Hematopoietic multipotent progenitor cell treated with erythropoietin and hydrocortisone succinate and interleukin-3 and kit ligand, for 15 days (in vitro differentiated cells): ENCODE measurements at places on chromosomes 6 and 20.
A peak's percentile ranks its signal among the peaks of the same experiment; 100 is the strongest.

DNA sequence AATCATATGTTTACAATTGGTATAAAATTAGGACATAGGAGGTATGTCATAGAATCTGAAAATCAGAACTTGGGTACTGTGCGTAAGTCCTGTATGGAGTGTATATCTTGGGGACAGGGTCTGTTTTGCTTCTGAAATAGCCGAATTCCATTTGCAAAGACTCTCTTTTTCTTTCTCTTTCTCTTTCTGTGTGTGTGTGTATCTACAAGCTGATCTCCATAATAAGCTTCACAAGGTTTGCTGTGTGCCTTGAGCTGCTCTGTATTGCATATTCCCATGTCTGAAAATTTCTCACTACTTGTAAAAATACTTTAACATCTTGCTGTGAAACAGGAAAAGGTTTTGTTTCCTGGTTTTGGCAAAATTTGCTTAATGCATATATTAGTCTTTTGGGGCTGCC is 29.5 kb downstream of the STX11 start:
- no peak for DNase-seq

- DNase-seq: no peak
These were observed 571.4 kb downstream of the PRKN start for GRCh38 chr6:162156146-162156545.

- no peak for DNase-seq
These were observed 192.5 kb downstream of the PTPRK start for GRCh38 chr6:128327890-128328289.

GRCh38 chr6:53956068-53956711 is 155.1 kb upstream of the MLIP start:
- no peak for DNase-seq

DNA sequence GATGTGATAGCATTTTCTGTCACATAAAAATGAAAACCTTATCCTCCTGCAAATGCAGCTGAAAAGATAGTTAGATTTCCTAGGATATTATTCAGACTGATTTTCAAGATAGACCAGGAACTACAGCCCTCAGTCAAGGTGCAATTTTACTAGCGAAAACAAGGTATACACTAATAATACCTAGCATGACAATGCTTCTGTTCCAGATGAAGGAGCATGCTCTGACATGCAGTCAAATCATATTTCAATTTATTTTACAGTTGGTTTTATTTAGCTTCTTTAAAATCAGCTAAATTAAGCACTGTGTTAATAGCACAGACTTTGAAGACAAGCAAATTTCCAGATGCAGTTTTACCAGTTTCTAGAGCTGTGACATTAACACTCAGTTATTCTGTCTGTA is 14.2 kb upstream of the TNFAIP3 start:
- no peak for DNase-seq

DNA sequence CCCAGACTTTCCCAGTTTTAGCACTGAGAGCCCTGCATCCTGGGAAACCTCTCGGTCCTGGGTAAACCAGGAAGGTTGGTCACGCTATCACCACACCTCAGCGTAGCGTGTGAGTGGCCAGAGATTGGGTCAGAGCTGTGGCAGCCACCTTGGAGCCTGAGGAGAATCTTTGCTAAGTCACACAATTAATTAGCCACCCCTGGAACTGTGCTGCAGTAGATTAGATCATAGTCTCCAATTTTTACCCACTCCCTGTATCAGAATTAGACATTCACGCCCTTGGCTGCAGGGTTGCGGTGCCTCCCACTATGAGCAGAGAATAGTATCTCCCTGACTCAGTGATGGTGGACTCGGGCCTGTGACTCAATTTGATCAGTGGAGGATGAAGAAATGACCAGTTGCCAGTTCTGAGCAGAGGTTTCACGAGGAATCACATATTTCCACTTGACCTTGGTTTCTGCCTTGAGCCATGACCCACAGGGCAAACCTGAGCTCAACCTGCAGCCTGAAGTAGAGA is 6.0 kb upstream of the PTGIS start:
- no peak for DNase-seq

DNA sequence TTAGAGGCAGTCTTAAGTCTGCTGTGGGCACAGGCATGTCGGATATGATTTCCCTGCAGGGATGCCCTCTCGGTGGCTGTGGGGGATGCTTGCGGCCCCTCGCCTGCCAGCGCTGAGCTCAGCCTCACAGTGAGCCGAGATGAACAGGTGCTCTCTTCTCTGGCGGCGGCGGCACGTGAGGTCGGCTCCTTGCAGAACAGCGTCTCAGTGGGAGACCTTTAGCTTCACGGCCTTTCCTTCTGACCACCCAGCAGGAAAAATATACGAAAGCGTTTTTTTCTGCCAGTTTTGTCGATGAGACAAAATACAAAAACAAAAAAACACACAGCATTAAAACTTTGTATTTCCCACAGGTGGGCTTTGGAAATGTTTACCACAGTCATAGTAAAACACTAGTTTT is 23.6 kb downstream of the FOXA2 start:
- DNase-seq: no peak

DNA sequence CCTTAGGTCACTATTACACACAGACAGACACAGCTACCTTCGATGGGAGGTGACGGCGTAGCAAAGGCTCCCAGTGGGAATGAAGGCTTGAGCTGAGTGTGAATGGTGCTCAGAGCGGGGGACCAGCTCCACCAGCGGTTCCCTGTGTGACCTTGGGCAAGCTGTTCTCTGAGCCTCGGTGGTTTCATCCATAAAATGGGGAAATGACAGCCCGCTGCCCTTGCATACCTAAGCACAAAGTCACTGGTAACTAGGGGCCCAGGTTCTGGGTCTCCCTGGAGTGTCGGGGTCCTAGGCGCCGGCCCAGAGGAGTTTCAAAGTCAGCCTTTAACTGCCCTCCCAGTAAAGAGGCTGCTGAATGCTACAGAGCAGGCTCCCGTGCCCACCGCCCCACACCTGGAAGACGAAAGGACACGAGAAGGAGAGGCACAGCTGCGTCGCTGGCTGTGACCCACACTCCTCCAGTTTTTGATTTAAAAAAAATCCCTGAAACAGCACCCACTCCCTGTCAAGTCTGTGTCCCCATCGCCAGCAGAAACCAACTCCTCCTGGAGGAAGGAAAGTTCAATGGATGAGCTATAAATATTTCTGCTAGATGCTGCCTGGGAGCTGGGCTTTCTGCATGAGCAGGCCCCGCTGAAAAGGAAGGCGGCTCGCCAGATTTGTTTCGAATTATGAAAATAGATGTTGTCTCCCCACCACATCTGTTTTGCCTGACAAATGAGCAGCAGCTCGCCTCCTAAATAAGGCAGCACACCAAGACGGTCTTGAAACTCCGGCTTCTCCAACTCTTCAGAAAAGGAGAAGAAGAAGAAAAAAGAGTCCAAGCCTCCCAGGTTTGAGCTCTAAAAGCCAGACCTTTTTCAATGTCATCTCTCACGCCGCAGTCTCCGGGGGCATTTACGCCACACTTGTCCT is 27.4 kb downstream of the PMEPA1 start:
- DNase-seq: no peak

- no peak for DNase-seq
These were observed 143.8 kb downstream of the SYCP2 start for GRCh38 chr20:59789686-59790085.

GRCh38 chr20:38131588-38132121 is 33.4 kb downstream of the TGM2 start:
- DNase-seq: no peak

DNA sequence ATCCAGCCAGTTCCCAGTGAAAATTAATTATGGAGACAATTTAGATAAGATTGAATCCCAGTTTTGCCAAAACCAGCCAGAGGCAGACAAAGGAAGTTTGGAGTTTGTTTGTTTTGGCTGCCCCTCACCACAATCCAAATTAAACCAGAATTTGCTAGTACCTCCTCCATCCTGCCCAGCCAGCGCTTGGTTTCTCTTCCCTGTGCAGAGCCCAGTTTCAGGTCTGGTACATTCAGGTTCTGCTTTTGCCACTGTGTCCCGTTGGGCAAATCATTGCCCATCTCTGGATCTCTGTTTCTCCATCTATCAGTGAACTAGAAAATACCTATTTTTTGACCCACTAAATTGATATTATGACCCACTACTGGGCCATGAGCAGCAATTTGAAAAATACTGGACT is 26.4 kb downstream of the FOXP4 start:
- no peak for DNase-seq

GRCh38 chr20:31580706-31581105 is 24.4 kb upstream of the ID1 start:
- DNase-seq: no peak

- DNase-seq: no peak
These were observed 44.5 kb upstream of the RPS6KA2 start for GRCh38 chr6:166671434-166672081.

DNA sequence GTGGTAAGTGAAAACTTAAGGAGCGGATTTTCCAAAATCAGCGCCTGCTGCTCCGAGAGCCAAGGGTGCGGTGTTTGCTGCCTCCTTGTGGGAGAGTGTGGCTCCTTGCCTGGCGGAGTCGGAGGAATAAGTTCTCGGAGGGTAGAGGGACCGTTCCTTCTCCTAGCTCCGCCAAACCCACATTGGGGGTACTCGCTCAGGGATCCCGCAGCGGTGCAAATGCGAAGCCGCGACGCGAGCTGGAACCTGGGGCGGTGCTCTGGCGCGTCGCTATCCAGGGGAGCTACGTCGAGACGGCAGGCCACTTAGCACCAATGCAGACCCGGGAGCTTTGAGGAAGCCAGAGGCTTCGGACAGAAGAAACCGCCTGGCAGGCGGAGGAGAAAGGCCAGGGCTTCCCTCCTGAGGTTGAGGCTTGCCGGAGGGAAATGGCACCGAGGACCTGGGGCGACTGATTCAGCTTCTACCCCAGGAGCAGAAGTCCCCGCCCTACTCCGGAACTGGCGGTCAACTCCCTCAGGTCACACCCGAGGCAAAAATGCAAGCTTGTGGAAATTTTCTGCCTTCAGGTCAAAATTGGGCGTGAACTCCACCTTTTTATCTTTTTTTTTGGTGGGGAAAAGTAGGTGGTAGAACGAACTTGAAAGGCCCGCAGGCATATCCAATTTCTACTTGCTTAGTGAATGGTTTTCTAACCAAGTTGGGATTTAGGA is 5.7 kb upstream of the DDX43 start:
- peak; percentile 35 for DNase-seq

DNA sequence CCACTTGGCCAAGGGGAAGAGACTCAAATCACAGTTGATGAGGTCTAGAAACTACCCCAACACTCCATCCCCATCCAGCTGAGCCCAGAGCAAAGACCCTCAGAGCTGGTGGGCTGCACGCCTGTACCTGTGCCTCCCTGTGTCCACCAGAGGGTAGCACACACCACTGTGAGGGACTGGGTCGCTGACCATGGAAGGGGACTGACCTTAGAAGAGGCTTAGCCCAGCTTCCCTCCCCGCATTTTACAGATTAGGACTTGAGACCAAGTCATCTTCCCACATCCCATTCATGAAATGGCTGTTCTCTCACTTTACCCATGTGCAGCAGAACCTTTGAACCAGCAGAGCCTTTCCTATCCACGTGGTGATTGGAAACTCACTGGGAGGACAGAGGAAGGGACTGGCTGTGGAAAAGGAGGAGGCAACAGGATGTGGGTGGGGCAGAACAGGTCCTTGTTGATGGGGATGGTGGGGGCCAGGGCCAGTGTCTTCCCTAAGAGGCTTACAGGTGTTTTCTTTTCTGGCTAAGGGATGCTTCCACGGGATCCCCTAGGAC is 44.3 kb downstream of the CPXM1 start:
- DNase-seq: no peak

DNA sequence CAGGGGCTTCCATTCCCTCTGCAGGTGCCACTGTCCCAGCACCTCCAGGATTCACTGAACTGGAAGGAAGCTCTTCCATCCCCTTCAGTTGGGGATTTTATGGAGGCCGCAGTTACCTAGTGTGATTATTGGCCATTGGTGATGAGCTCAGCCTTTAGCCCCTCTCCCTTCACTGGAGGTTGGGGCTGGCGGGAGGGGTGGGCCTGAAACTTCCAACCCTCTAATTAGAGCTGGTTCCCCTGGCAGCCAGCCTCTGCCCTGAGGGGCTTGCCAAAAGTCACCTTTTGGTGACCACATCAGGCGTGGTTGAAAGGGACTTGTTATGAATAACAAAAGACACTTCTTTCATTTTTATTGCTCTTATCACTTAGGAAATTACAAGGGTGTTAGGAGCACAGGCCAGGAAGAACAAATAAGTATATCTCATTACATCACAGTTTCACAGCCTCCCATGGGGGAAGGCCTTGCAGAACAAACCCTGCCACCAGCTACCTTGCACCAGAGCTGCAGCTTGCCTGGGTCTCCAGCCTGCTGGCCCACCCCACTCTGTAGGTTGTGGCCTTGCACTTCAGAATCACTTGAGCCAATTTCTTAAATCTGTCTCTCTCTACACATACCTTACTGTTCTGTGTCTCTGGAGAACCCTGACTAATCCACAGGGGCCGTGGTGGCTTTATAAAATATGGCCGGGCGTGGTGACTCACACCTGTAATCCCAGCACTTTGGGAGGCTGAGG is 5.0 kb downstream of the PYGB start:
- no peak for DNase-seq

DNA sequence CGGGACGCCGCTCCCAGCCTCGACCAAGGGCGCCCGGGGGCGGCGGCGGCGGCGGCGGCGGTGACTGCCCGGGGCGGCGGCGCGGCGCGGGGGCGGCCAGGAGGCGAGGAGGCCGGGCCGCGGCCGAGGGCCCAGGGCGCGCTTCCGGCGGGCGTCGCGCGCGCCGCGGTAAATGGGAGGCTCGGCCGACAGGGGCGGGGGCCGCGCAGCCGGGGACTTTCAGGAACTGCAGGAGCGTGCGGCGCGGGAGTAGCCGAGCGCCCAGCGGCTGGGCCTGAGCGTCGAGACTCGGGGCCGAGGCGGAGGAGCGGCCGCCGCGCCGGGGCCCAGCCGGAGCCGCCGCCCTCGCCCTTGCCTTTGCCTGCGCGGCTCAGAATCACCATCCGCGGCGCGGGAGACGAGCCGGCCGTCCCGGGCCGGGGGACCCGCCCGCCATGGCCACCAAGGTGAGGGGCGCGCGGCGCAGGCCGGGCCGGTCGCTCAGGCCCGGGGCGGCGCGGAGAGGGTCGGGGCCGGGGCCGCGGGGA is at the start of gene SNX9:
Gene SNX9 (plus strand): TSS at position 246 of the 527 bp plus-strand sequence. CDS start 189 bp downstream, at position 435.
- DNase-seq: peak; percentile 74

GRCh38 chr20:38293491-38294065 is 10.4 kb upstream of the BPI start:
- no peak for DNase-seq
